ENCODE measurements at places on chromosomes 4 and X. TPM values are rescaled to one million over a fixed set of nuclear protein-coding genes. Genes with fewer than 3 reads are reported as not detected.

DNA sequence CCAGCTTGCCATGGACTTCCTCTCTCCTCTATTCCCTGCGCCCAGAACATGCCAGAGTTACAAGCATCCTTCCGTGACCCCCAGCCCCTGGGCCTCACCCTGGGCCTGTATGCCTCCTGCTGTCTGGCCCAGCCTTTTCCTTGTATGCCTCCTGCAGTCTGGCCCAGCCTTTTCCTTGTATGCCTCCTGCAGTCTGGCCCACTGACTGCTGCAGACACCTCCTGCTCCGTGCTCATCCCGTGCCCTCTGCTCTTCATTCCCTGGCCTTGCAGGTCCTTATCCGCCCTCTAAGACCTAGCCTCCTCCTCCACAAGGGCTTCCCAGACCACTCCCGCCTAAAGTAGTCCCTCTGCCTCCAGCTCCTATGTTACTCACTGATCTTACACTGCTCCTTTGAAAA, 44.2 kb downstream of the IRF2 start:
- DNase-seq = no peak

DNA sequence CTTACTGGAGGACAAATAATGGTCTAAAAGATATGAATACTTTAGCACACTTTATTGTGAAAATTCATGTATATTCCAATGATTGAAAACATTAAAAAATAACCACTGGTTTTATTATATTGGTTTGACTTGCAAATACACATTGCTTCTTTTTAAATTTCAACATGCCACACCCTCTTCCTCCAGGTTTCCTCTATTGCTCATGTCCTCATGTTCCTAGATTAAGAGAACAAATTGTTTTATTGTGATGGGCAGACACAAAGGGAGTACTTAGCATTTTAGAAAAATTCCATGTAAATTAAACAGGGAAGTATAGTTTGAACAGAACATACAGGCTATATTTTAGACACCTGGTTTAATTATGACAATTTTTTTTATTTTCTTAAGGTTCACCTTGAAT, 230.6 kb upstream of the GPRIN3 start:
- no peak for DNase-seq

GRCh38 chr4:152187693-152188092, 348.2 kb downstream of the FBXW7 start:
- no peak for DNase-seq

The RNF212 gene
- 2.3 TPM for total RNA-seq

DNA sequence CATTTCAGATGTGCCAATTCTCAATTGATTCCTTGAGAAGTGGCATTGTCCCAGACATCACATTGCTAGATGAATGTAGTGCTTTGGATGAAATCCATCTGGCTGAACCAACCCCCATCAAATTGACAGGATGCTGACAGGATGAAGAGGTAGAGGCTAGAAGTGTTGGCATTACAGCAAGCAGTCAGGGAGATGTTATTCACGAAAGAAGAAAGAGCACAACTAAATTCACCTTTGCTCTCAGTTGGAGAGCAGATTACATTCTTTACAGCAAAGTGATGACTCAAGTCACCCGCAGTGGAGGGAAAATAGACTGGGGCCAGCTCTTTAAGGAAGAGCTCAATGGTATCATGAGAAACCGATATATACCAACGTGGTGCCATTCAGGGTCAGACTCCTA, 259.6 kb downstream of the C4orf33 start:
- DNase-seq = no peak

GRCh38 chr4:21474195-21474594, 474.4 kb downstream of the KCNIP4 start:
- DNase-seq = no peak

- DNase-seq = no peak
Observed at GRCh38 chr4:44121210-44121609, 327.4 kb downstream of the KCTD8 start.

DNA sequence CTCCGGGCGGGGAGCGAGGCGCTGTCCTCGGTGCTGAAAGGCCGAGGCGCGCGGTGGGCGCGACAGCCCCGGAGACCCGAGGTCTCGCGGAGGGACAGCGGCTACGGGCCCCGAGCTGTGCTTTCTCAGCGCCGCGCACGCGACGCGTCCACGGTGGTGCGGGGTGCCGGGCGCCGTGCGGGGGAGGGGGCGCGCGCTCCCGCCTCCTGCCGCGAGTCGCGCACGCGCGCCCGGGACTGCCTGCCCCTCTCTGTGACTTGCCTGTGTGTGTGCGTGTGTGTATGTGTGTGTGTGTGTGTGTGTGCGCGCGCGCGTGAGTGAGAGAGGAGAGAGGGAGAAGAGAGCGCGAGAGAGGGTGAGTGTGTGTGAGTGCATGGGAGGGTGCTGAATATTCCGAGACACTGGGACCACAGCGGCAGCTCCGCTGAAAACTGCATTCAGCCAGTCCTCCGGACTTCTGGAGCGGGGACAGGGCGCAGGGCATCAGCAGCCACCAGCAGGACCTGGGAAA, at the start of gene GRIA2:
TSS of gene GRIA2 (plus strand) at position 358 of the 511 bp plus-strand sequence. CDS start 315 bp downstream, outside the sequence.
- no peak for DNase-seq

DNA sequence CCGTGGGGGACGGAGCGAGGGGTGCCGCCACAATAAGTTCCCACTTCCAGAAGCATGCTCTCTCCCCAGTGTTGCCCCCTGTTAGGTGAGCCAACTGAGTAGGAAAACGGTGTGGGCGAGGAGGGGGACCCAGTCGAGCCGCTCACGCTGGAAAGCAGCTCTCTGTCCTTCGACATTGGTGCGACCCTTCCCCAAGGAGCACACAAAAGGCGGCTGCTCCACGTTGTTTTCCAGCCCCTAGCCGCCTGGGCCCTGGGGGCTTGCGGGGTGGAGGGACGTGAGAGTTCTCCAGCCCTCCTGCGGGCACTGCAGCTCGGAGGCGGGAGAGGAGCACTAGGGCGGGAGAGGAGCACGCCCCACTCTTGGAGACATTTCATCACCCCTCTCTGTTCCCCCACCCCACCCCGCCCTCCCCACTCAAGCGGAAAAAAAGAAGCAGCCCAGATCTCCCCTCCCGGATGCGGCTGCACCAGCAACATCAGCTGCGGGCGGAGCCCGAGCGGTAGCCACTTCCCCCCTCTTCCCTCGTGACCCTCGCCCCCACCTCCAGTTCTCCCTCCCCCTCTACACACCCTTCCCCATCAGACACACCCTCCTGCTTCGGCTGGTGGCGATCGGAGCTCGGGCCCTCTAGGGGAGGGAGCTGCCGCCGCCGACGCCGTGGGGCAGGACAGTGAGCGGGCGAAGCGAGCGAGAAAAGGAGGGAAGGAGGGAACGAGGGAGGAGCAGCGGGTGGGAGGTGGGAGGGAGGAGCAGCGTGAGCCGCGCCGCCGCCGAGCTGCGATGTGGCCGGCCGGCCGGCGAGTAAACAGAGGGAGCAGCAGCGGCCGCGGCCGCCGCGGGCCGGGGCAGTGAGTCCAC, at the start of gene DOCK11:
TSS of gene DOCK11 (plus strand) at position 755 of the 861 bp plus-strand sequence. CDS start 157 bp downstream, outside the sequence.
- DNase-seq = peak; percentile 62

The MFAP3L gene
- 3.6 TPM for total RNA-seq

GRCh38 chrX:107971636-107972035, 10.5 kb downstream of the TEX13B start:
- no peak for DNase-seq

DNA sequence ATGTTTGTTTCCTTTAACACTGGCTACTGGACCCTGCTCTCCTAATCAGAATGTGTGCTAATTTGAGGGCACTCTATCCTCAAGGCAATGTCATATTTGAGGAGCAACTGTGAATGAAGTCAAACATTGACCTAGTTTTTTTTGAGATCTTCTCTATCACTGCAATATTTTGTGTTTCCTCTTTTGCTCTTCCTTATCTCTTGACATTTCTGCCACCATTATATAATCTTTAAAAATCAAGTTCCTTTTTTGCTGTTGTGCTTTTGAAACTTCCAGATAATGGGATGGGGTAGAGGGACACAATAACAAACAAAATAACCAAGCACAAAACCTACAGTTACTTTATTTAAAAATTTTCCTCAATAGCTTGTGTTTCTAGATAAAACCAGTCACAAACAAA, 7.4 kb upstream of the WDFY3 start:
- DNase-seq = no peak

The MID2 gene
- total RNA-seq = 29.0 TPM

DNA sequence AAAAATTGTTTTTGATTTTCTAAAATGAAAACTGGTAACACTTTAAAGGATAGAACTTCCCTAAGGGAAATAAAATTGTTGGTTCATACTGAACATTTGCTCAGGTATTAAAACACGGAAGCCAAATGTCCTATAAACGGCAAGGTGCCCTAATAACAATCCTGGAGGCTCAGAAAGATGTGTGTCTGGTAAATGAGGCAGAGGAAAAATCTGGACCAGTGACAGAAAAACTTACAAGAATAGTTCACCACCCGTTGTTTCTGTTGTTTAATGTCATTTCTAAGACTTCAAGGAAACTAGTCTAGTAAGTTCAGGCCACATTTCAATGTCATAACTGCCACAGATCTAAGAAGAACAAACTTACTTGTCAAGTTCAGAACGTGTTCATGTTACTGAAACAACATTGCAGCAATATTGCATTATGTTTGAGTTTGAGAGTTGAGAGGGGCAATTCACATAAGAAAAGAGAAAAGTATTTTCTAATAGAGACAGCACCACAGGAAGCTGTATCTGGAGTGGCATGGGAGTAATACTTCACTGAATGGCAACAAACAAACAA, 476.6 kb downstream of the GRXCR1 start:
- DNase-seq = no peak

The SERPINA7 gene
- not detected for total RNA-seq

The SSX2 gene
- not detected for total RNA-seq

DNA sequence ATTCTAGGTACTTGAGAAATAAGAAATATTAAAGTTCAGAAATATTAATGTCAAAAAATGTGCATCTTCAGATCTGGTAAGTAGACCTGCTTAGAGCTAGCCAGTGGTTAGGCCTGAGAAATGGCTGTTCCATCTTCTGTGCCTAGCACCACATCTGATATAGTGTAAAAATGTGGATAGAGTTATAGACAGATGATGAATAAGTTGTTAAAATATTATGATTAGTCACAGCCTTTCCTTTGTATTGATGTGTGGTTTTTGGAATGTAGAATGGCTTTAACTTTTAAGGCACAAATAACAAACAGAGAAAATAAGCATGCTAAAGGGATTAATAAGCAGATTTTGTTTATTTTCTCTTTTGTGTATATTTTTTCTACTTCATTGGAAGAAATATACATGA, 133.5 kb upstream of the NUDT6 start:
- DNase-seq = no peak

DNA sequence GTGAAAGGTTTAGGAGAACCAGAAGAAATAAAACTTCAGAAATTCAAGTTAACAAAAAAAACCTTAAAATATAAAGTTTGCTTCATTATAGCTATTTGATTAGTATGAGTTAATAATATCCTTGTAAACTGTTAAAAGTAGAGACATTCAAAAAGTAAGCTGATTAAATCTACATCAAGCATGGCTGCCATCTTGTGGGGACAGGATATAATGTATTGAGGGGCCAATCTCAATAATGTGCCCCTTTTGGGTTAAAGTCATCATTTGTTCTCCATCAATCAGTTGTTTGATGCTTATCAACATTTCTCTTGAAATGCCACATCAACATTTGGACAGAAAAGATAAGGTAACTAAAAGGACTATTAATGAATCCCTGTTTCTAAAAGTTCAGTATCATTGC, 4.6 kb upstream of the GRID2 start:
- no peak for DNase-seq

- DNase-seq = no peak
Observed at GRCh38 chr4:36086261-36086786, 158.0 kb downstream of the ARAP2 start.

DNA sequence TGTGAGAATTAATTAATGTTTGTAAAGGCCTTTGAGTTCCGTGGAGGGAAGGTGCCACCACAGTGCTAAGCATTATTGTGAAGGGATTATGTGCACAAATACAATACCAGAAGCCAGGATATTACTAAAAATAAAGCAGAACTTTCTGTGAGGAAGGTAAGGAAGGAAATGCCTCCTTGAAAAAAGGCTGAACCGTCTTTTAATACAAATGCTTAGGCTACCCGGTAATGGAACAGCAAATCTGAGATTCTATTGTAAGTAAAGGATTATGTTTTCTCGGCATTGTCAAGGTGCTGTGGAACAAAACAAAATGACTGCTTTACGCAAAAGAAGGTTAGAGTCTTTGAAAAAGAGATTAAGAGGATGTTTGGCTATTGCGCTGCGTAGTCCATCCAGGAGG, 57.9 kb upstream of the SPRY1 start:
- DNase-seq = no peak

- DNase-seq = no peak
Observed at GRCh38 chrX:39873117-39873516, 224.6 kb downstream of the BCOR start.

- no peak for DNase-seq
Observed at GRCh38 chr4:184782731-184783373, 42.9 kb downstream of the ACSL1 start.

DNA sequence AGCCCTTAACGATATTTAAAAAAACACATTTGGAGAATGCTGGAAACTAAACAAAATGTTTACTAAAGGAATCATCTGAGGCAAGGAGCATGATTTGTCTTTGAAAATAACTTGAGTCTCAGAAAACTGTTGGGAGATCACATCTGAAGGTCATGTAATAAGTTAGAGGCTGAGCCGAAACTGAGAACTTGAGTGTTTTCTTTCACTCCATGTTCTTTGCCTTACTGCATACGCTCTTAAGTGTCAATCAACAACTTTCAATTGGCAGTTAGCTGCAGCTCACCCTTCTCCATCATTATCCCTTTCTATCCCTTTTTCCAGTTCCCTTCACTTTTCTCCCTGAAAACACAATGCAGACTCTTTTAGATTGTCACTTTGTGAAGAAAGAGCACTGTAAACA, 216.2 kb downstream of the ADGRA3 start:
- DNase-seq = no peak

The OTUD4 gene
- 29.9 TPM for total RNA-seq

- no peak for DNase-seq
Observed at GRCh38 chrX:115318139-115318538, 28.6 kb downstream of the LUZP4 start.

The TCEAL2 gene
- total RNA-seq = 0.26 TPM

DNA sequence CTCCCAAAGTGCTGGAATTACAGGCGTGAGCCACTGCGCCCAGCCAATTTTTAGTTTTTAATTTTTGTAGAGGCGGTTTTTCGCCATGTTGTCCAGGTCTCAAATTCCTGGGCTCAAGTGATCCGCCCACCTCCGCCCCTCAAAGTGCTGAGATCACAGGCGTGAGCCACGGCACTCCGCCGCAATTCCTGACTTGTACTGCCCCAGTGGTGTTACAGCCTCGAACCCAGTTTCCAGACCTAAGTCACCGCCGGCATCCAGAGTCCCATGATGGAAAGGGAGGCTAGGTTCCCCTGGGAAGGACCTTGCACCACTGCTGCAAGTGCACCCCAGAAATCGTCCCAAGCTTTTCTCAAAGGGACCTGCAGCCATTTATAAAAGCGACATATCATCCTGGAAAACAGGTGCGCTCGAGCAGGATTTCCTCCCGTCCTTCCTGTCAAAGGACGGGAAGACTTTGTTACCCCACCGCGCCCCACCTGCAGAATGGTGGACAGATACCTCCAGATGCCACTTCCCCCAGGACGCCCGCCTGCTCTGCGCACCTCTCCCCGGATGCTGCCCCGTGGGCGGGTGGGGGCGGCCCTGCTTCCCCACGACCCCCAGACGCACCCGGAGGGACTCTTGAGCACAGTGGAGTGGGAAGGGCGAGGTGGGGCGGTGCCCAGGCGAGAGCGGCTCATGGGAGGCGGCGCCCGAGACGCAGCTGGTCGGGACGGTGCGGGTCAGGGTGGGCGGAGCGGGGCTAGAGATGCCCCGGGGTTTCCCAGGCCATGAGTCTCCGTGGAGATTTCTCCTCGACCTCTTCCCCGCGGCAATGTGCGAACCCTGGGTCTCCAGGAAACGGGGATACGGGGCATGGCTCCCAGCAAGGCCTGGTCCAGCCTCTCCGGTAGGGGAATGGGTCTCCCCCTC, 947 bp upstream of the RPL10 start:
- DNase-seq = peak; percentile 89

- no peak for DNase-seq
Observed at GRCh38 chr4:132333724-132334047, 815.4 kb upstream of the PCDH10 start.

The KLHL15 gene
- total RNA-seq = 3.4 TPM

Measured in mucosa of descending colon (tissue), 3 donors.